Activated CD4-positive, alpha-beta T cell treated with anti-CD3 and anti-CD28 coated beads, Interleukin-2, amount 50 U/mL, for 1 hour (primary cell): ENCODE measurements at places on chromosomes 3 and 15.

GRCh38 chr3:151016478-151016795, 43.9 kb upstream of the CLRN1 start:
- no peak for DNase-seq

DNA sequence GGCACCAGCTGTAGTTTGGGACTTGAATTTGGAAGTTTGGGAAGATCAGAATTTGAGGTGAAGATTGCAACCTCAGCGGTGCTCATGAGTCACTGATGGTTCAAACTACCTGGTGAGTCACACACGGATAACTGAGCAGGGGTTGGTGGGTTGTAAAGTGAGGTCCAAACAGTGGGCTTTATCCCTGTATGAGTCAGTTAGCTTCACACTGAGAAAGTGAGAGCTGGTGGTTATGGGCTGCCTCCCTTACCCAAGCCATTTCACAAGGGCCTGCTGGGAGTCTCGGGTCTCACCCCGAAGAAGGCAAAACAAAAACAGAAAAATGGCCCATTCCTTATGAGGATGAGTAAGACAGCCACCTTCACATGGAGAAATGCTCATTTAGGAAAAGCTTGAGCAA, 77.0 kb downstream of the ITGA11 start:
- DNase-seq, result no peak

DNA sequence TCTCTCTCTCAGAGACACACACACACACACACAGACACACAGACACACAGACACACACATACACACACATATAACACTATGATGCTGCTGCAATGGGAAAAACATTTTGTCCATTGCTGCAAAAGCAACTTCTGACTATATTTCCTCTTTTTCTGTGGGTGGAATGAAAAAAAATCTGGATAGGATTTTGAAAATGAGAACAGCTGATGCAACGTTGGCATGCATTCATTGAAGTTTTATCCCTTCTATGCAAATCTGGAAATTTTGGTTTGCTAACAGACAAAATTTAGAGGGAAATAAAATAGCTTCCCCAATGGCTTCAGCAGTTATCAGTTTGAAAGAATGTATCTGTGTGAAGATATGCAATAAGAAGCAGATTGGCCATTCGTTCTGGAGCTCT, 763.4 kb upstream of the GRM7 start:
- DNase-seq, result no peak

DNA sequence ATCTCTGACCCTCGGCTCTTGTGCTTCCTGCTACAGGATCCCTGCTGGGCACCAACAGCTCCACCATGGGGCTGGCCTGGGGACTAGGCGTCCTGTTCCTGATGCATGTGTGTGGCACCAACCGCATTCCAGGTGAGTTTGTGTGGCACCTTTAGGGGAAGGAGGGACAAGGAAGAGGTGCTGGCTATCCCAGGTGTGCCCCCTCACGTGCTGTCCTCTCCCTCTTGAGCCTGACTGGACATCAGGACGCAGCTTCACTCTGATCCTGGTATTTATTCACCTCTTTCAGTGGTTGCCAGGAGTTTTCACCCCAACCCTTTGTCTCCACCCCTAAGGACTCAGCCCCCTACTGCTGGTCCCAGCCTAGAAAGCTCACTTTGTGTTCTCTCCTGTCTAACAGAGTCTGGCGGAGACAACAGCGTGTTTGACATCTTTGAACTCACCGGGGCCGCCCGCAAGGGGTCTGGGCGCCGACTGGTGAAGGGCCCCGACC, 960 bp downstream of the THBS1 start:
- no peak for DNase-seq

- DNase-seq, result no peak
These were observed 19.5 kb downstream of the LRIG1 start for GRCh38 chr3:66481071-66482017.

GRCh38 chr3:111715911-111716523, 120.9 kb upstream of the ZBED2 start:
- DNase-seq, result peak; percentile 54

- DNase-seq, result no peak
These were observed 13.2 kb upstream of the TUBGCP5 start for GRCh38 chr15:23052522-23052921.

DNA sequence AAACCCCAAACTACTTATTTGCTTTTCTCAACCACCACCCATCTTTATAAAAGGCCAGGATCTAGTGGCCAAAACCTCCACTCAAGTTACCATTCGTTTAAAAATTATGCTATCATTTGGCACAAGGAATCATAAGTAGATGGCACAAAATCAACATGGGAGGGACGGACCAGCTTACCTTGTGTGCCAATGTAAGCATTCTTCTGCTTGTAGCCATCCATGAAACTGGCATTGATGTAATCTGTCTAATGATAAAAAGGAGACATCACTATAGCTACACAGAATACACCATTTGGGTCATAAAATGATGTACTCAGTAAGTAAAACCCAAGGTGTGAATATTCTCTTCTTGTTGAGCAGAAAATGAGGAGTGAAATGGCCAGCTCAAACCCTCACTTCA, 28.2 kb upstream of the SIN3A start:
- no peak for DNase-seq

- DNase-seq, result no peak
These were observed 50.0 kb downstream of the CYP19A1 start for GRCh38 chr15:51288143-51289065.

DNA sequence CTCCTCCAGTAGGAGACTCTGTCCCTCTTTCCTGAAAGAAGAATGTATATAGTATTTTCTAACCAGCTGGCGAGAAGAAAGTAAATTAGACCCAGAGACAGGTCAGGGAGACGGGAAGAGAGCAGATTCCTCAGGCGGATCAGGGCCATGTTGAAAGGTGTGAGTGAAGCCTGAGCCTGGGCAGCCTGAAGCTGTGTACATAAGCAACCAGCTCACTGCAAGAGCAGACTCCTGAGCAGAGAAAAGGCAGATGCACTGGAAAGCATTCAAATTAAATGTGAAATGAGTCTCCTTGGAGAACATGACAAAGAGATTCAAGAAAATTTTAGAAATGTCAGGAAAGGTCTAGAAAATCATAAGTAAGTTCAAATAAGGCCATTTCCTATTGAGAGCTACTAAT, 165.8 kb downstream of the GOLIM4 start:
- DNase-seq, result no peak

DNA sequence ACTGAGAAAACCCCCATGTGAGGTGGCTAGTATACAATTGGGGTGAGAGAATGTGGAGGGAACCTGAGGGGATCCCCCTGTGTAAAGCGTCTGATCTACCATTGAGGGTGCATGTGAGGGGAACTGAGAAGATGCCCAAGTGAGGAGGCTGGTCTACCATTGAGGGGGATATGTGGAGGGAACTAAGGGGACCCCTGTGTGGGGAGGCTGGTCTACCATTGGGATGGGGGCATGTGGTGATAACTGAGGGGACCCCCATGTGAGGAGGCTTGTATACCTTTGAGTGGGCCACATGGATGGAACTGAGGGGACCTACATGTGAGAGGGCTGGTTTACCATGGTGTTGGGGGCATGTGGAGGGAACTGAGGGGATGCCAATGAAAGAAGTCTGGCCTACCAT, 160.8 kb downstream of the FBLN2 start:
- DNase-seq, result no peak

DNA sequence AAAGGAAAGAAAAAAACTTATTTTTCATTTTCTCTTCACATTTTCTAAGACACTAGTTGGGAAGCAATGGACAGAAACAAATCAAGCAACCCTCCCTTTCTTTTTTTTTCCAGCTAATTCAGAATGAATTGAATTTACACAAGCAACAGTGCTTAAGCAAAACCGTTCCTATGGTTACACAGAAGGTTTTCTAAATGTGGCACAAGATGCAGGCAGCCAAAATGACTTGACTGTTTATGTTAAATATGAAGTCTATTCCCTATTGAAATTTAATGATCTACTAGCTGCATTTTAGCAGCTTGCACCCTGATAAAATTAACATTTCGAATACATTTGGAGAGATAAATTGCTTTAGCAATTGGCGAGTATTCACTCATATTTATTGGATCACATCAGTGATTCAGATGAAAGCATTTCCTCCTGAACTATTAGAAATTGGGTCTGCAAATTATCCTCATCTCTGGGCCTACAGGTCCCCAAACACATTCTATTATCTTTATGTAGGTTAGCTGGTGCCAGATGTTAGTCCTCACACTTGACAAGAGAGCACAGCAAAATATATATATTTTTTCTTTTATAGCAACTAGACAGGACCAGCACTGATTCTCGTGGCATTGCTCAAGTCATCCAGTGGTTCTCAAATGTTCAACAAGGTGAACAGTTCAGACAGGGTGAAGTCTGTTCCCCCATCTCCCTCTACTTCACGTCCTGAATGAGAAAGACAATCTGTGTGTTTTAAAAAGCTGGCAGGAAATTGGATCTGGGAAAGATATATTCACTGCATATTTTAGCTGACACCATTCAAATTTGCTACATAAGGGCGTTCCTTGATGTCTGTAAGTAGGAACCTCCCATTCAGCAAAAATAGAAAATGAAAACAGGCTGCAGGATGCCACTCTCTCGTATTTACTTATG, 463.6 kb upstream of the KCNMB2 start:
- no peak for DNase-seq

GRCh38 chr15:40289140-40289775, 6.4 kb upstream of the ANKRD63 start:
- no peak for DNase-seq

DNA sequence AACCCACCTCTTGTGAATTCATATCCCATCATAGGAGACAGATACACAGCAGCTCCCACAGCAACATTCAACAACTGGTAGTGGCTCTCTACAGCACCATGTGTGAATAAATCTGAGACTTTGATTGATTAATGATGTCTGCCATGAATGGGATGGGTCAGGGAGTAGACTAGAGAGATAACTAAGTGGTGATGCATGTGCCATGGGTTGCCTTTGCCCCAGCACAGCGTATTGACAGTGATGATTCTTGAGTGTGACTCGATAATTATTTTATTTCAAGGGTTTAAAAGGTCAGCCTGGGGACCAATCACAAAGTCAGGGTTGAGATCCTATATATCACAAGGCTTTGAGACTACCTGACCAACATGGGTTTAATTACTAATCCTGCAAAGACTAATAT, 295.9 kb downstream of the PTPRG start:
- DNase-seq, result no peak

DNA sequence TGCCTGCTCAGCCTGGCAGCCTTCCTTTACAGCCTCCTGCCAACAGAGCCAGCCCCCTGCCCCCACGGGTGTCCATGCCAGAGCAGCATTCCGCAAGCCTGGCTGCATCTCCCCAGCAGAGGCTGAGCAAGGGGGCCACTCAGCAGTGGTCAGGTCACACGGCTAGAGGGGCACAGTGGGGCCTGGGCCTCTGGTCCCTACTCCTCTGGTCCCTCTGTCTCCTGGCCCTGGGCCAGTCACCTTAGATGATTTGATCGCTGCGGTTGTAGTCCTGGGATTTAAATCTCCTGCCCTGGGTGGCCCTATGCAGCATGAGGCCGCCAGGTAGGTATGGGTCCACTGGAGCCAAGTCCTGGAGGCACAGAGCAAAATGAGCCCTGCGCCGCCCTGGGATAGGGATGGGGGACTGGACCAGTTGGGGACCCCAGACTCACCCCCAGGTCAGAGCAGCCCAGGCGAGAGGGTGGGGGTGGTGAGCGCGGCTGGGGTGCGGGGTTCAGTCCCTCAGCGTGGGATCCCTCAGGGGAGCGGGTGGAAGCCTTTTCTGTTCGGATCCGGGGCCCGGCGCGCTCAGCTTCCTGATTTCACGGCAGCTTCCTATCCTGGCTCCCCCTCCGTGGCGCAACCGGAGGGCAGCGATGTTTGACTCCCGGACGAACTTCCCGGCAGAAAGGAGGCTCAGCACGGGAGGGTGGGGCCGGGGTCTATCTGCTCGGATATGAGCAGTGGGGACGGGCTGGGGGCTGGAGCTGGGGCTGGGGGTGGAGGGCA, at the start of gene ZBTB47:
Gene ZBTB47 (plus strand): TSS at position 138 of the 771 bp plus-strand sequence. CDS start 4,659 bp downstream, outside the sequence.
- no peak for DNase-seq

DNA sequence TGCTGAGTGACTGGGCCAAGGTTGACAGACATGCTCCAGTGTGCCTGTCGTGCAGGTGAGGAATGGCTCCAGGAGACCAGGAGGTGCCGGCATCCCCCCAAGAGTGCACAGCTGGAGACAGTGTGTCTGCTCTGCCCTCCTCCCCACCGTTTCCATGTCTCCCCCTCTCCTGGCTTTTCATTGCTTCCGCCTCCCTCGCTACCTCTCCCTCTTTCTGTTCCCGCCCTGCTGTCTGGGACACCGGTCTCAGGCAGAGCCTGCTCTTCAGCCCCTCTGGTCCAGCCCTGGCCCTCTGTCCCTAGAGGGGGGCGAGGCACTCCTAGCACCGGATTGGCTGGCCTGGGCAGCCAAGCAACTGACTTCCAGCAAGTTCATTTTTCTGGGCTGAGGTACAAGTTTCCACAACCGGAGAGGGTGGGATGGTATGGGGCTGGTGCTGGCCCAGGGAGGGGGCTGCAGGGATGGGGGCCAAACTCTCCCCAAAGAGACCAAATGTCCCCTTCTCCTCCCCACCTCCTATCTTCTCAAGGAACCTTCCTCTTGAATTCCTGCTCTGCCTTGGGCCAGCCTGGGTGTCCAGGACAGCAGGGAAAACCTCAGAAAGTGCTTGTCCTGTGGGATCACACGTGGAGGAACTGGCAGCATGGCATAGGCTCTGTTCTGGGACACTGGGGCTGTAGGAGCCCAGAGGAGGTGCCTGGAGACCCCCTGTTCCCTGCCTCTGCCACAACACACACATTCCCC, 32.6 kb downstream of the PRKCD start:
- DNase-seq, result no peak

- no peak for DNase-seq
These were observed 569.7 kb upstream of the MDFIC2 start for GRCh38 chr3:70882104-70882503.

- DNase-seq, result no peak
These were observed 62.8 kb upstream of the HERC1 start for GRCh38 chr15:63896336-63897115.

DNA sequence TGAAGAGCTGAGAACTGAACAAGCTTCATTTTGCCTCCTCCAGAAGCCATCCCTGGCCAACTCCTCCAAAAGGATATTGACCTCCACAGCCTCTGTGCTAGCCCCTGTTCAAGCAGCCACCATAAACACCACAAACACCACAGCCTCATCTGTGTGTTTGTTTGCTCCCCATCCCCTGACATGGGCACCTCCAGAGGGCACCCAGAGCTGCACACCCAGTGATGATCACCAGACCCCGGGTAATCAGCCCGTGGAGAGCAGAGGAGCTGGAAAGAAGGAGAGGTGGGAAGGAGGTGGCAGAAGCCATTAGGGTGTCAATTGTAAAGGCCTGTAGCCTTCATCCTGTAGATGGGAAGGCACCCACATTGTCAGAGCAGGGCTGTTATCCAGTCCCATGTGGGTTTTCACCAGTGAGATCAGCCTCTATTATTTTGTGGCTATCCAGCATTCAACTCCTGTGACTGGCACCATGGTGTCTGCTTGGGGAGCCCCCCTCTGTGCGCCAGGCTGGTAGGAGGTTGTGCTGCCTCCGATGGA, 6.8 kb upstream of the WNT7A start:
- no peak for DNase-seq

DNA sequence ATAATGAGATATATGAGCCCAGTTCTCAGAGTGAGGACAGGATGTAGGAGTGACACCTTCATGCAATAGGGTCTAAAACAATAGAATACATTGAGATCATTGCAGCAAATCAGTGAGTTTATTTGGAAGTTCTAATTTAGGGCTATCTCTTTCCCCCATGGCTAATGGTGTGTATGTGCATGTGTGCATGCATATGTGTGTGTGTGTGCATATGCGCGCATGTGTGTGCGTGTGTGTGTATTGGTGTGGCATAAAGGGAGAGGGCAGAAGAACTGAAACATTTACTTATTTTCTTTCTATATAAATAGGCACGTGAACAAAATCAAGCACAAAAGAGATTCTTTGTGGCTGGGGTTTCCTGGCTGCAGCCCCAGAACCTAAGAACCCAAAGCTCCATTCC, 115.7 kb upstream of the VEPH1 start:
- DNase-seq, result no peak
